ENCODE measurements at places on chromosomes 3 and 15.

DNA sequence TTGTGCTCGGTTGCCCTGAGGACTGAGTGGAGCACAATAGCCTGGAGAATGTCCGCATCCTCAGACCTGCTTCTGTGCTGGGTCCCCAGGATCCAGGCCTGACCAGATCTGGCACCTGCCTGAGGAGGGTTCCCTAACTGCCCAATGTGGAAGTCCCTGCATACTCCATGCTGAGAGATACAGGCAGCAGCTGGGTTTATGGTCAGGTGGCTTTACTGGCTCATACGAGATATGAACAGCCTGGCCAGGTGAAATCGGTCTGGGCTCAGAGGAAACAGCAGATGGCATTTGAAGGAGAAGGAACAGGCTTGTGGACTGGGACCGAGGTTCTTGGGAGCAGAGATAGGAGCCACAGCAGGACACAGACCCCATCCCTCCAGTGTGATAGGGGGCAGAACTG lies 18.2 kb upstream of the KIF23 start:
- no peak for DNase-seq

- DNase-seq: no peak
Observed at GRCh38 chr3:174613173-174613572, 246.0 kb upstream of the NAALADL2 start.

GRCh38 chr15:43239732-43240491 lies 19.1 kb upstream of the EPB42 start:
- peak; percentile 69 for DNase-seq

GRCh38 chr3:110236976-110237610 lies 834.5 kb upstream of the NECTIN3 start:
- DNase-seq: no peak

- DNase-seq: no peak
Observed at GRCh38 chr3:12961007-12961696, 112.1 kb downstream of the IQSEC1 start.

GRCh38 chr3:108495717-108496116 lies 14.7 kb downstream of the MYH15 start:
- no peak for DNase-seq

DNA sequence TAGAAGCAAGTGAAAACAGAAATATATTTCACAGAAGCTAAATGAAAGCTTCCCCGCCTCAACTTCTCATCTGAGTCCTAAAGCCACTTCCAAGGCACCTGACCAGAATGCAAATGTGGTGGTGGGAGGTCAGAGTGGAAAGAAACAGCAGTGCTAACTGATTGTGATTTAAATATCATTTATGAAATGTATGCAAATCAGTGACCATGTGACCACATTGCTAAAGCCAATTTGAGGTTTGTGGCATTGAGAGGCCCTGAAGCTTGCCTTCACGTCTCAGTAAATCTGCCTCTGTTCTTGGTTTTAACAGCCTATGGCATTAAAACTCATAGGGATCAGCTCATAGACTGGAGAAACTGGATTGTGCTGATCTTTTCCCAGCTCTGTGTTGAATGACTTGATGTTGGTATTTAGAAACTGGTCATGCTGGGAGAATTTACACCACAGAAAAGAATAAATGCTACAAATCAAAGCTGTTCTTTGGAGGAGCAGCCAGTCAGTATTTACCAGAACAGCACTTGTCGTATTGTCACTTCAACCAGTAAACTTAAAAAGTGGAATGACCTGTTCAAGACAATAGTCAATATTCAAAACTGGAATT lies 481.4 kb upstream of the ALCAM start:
- DNase-seq: no peak

- DNase-seq: no peak
Observed at GRCh38 chr3:15602146-15602536, 596 bp downstream of the BTD start.

Data from SJSA1 (cell line).